Stimulated activated CD8-positive, alpha-beta memory T cell treated with anti-CD3 and anti-CD28 coated beads, Interleukin-4, amount 100 ng/mL, for 1 hour (primary cell): ENCODE measurements at places on chromosomes 2 and 18.
A peak's percentile ranks its signal among the peaks of the same experiment; 100 is the strongest.

- DNase-seq = no peak
These were observed 5.4 kb upstream of the SATB2 start for GRCh38 chr2:199462956-199463692.

GRCh38 chr18:55338978-55339650 lies 248.9 kb downstream of the TCF4 start:
- DNase-seq = no peak

DNA sequence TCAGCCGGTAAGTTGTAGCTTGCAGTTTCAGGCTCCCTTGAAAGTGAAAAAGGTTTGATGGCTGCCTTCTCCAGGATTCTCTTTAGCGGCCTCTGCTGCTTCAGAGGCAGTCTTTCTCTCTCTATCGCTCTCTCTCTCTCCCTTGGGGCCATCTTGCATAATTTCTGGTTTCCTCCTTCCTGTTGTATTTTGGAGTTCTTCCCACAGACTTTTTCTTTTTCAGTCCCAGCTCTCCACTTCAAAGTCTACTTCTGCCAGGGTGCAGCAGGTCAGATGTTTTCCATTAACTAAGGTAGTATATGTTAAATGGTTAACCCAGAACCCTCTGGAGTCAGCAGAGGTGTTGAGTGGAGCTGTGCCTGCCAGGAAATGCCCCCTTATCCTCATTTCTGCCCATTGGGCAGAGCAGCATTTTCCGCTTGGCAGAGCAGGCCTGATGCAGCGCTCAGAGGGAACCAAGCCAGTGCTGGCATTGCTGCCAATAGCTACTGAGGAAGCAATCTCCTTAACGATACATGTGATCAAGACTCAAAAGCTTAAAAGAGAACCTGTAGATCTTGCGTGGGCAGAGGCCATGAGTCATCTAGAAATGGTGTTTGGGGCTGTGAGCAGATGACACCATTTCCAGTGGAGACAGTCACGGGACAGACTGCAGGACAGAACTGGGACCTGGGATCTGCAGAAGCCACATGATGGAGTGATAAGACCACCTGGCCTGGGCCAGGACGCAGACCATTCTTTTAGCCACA lies 20.8 kb downstream of the DBI start:
- no peak for DNase-seq

- DNase-seq = no peak
These were observed 567.4 kb downstream of the TSN start for GRCh38 chr2:122322815-122323214.

- no peak for DNase-seq
These were observed 43.1 kb upstream of the HDAC4 start for GRCh38 chr2:239443666-239444567.

GRCh38 chr2:174873471-174873870 lies 109.2 kb upstream of the CHRNA1 start:
- no peak for DNase-seq

DNA sequence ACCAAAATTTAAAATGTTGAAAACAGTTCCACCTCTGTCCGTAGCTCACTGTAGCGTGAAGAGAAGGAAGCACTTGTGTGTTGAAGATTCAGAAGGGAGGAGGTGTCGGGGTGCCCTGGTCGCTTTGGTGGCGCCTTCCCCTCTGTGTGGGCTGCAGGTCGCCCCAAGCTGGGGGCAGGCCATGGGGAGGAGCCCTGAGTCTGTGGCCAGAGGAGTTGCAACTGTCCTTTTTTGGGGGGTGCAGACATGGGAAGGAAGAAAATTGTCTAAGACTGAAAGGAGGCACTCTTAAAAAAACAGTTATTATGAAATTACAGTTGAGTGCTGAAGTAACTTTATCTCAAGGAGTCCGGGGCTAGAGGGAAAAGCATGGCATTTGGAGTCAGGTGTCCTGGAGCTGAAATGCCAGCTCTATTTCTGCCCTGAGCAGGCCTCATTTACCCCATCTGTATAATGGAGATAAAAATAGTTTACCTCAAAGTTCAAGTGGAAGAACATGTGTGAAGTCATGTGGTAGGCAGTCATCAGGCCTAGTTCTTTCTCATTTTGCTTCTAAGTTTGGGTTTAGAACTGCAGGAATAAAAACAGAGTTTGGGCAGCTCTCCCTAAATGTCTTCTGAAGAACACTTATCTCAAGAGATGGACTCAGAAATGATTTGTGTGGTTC lies 82.1 kb downstream of the RNF144A start:
- no peak for DNase-seq

GRCh38 chr18:46273861-46274260 lies 169.7 kb downstream of the HAUS1 start:
- no peak for DNase-seq

DNA sequence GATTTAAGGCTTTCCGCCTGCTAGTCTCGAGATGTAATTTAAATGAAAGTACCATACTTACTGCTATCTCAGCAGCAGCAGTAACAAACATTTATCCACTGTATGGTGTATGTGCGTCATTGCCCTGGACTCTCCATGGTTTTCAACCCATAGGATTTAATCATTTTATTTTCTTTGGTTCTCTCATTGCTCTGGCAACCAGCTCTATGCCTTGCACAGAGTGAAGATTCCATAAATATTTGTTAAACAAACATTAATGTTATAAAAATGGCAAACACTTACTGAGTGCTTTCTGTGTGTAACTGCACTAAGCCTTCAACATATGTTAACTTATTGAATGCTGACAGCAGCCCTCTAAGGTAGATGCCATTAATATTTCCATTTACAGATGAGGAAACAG lies 1.3 kb upstream of the LMAN1 start:
- no peak for DNase-seq

- DNase-seq = no peak
These were observed 47.0 kb upstream of the TMEM178A start for GRCh38 chr2:39618736-39619135.

DNA sequence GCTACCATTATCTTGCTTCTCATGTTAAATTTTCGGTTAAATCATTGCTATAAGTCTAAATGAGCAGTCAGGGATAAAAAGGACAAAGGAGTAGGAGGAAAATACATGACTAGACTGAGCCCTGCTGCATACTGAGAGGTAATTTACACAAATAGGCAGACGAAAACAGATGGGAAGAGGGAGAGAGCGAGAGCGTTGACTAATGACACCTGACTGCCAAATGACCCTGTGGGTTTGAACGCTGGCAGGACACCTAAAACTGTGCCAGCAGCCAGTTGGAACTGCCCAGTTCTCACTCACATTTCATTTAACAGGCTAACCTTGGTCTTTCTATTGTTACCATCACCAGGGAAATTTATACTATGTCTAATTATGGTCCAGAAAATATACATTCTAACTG lies 978.2 kb downstream of the CPS1 start:
- DNase-seq = no peak

DNA sequence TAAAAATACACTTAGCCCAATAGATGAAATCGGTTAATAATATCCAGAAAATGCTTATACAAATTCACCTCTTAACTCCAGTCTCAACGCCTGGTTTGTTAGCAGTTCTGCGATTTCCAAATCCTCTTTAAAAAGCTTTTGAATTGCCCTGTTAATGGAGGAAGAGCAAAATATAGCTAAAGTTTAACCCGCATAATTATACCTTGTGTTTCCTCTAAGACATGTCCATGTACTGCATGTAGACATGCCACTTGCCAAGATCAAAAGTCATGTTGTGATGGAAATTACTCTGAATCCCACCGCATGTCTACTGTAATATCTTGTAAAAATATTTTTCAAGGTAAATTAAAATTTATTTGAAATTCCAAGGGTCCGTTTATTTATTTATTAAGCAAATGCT lies 291.2 kb upstream of the LRP1B start:
- no peak for DNase-seq

DNA sequence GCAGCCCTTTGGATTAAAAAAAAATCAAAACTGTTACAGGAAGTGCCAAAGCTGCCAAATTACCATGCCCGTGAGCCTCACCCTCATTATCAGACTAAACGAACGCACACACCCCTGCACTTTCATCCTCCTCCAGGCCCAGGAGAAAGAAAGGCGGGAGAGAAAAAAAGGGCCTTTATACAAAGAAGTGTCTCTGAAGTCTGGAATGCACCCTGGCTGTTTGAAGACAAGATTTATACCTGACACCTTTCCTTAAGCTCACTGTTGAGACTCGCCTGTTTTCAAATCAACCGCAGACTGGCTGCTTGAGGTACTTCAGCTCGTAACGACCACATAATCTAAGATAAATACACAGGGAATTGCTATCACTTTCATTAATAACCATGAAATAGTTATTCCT lies 31.0 kb downstream of the EDAR start:
- no peak for DNase-seq

DNA sequence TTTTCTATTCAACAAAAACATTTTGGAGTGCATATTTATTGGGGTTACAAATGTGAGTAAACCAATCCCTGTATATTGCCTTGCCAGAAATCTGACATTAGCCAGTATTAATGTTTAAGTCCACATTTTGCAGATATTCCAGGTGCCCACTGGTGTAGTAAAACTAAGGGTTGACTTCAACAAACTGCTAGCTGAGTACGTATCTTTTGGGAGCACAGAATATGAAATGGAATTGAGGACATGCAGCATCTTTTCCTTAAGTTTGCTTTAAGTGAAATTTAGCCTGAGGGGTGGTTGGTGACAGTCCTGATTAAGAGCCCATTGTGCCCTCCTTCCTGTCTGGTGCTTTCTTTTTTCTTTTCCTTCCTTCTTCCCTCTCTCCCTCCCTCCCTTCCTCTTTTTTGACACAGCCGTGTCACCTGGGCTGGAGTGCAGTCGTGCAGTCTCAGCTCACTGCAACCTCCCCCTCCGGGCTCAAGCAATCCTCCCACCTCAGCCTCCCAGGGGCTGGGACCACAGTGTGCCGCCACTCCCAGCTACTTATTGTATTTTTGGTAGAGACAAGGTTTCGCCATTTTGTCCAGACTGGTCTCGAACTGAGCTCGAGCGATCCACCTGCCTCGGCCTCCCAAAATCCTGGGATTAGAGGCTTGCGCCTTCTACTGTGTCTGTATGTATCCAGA lies 1.6 kb downstream of the NUP35 start:
- DNase-seq = no peak

- no peak for DNase-seq
These were observed 47.7 kb upstream of the YWHAQ start for GRCh38 chr2:9678544-9678943.

DNA sequence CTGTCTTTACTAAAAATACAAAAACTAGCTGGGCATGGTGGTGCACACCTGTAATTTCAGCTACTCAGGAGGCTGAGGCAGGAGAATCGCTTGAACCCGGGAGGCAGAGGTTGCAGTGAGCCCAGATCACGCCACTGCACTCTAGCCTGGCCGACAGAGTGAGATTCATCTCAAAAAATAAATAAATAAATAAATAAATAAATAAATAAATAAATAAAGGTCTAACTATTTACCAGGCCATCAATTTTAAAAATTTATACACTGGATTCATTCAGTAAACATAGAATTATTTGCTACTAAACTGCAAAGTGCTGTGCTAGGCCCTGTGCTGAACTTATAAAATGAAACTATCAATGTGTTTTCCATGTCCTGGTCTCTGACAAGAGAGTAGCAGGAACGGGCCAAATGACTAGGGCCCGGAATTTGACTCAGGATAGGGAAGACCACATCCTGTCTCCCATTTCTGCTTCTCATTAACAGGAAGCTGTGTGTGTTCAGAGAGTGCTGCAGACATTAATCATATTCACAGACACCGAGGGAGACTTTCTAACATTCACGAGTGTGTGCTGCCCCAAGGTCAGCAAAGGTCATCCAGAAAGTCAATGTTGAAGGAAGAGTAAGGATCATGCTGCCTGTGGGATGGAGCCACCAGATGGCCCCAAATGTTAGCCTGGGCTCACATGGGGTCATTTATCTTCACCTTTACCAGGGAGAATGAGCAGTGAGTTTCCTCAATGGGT lies 95.8 kb downstream of the SPP2 start:
- DNase-seq = no peak

GRCh38 chr2:157498483-157498882 lies 54.6 kb upstream of the CYTIP start:
- no peak for DNase-seq

- DNase-seq = no peak
These were observed 20.5 kb upstream of the MYCN start for GRCh38 chr2:15919716-15920434.

- DNase-seq = no peak
These were observed 470.9 kb upstream of the SPHKAP start for GRCh38 chr2:228652366-228652765.

- peak; percentile 29 for DNase-seq
These were observed 158.3 kb downstream of the LDLRAD4 start for GRCh38 chr18:13376841-13377351.

DNA sequence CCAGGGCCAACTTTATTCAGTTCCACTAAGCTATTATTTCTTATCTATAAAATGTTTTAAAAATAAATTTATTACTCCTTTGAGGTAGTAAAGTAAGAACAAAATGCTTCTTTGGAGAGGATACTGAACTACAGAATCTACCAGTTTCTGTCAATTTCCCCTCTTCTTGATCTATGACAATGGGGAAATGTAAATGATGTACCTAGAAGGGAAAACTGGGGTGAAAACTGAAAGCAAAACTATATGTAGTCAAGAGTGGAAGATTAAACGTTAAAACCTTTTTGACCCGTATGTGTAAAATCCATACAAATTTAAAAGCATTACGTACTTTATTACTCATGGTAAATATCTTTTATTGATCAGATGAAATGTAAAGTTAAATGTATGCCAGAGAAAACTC lies 1287.8 kb upstream of the TMEFF2 start:
- no peak for DNase-seq

- no peak for DNase-seq
These were observed 15.2 kb downstream of the PRELID3A start for GRCh38 chr18:12422936-12423335.

GRCh38 chr2:36271266-36271665 lies 84.3 kb upstream of the CRIM1 start:
- no peak for DNase-seq

- DNase-seq = no peak
These were observed 199.5 kb upstream of the MEIS1 start for GRCh38 chr2:66235428-66235827.

GRCh38 chr2:216887138-216887537 lies 27.3 kb upstream of the TNP1 start:
- DNase-seq = no peak

DNA sequence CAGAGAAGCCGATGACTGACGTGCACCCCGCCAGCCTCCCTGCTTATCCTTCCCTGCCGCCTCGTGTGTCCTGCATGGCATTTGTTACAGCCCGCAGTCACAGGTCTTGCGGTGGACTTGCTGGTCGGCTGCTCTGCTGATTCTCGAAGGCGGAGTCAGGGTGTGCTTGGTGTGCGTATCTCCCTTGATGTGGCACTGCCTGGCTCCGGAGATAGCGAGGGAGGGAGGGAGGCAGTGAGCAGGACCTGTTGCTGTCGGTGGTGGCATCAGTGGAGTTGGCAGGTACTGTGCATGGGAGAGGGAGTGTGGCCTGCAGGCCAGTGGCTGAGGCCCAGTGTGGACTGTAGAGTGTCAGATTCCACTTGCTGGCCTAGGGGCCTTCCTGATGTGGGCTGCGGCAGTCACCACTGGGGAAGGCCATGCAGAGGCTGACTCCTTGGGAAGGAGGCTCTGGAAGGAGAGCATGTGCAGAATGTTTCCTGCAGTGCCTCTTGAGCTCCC lies 198.9 kb downstream of the AGAP1 start:
- DNase-seq = no peak

- no peak for DNase-seq
These were observed 395.0 kb upstream of the CRIM1 start for GRCh38 chr2:35960596-35960995.

GRCh38 chr2:237653776-237654558 lies 26.6 kb downstream of the LRRFIP1 start:
- no peak for DNase-seq
